ENCODE measurements at places on chromosomes 6 and 20.

GRCh38 chr6:135222623-135223022, 41.5 kb downstream of the MYB start:
- no peak for DNase-seq

GRCh38 chr20:33868042-33868441, 56.9 kb downstream of the CHMP4B start:
- no peak for DNase-seq

GRCh38 chr6:3798055-3798919, 46.8 kb upstream of the PXDC1 start:
- no peak for DNase-seq

- DNase-seq, result no peak
Measured at GRCh38 chr6:18454446-18454845, 67.3 kb downstream of the RNF144B start.

DNA sequence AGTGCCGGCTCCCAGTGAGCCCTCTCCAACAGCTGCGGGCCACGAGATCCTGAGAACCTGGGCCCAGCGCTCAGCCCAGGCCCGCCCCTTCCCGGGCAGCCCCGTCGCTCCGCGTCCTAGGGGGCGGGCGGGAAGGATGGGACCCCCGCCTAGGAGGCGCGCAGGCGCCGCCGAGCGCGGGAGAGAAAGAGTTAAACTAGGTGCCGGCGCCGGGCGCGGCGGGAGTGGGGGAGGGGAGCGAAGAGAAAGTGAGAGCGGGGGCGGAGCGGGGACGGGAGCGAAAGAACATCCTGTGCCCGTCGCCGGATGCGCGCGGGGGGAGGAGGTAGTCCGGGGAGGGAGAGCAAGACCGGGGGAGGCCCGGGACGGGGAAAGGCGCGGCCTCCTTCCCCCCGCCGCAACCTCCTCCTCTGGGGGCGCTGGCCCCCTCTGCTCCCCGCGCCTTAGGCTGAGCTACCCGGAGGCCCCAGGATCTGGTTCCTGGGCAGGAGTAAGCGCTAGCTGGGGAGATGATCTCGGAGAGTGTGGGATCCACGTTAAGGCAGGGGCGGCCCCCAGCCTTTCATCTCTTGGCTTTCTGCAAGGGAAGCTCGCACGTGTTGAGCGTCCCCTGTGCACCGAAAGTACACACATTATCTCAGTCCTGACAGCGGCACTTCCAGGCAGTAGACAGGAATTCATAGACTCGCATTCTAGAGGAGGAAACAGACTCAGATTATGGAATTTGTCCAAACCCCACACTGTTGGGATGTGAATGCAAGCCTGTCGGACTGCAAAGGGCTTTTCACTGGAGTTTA, 4.9 kb upstream of the ARMC12 start:
- DNase-seq, result peak; percentile 96

DNA sequence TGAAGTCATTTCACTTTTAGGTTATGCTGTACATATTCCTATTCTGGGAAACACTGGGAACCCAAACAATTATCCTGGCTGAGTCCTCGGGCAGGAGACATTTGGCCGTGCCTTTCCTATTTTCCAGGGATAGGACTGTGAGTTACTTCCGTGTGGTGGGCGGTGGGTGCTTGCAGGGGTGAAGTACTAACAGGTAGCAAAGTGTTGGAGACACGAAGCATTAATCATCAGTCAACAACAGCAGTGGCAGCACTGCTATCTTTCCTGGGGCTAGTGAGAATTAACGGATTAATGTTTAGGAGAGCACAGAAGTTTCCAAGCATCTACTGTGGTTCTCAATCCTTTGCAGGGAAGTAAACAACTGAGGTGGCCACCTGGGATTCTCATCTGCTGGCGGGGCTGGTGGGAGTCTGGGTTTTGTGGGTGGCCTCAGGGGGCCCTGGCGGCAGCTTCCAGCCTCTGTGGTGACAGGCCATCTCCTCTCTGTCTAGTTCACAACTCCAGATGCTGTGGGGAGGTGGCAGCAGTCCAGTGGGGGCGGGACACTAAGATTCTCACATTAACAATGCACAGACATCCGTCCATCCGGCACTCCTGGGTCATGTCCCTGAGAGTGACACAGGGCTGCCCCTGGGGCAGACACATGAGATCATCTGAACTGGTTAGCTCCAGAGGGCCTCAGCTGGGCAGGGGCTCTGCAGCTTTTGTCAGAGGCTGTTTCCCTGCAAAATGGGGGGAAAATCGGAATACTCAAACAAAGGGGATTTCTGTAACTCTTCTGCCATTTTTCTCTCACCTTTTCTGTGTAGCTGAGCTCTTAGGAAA, 90.9 kb downstream of the GJA10 start:
- DNase-seq, result peak; percentile 94

- no peak for DNase-seq
Measured at GRCh38 chr6:19849755-19850154, 12.6 kb downstream of the ID4 start.

DNA sequence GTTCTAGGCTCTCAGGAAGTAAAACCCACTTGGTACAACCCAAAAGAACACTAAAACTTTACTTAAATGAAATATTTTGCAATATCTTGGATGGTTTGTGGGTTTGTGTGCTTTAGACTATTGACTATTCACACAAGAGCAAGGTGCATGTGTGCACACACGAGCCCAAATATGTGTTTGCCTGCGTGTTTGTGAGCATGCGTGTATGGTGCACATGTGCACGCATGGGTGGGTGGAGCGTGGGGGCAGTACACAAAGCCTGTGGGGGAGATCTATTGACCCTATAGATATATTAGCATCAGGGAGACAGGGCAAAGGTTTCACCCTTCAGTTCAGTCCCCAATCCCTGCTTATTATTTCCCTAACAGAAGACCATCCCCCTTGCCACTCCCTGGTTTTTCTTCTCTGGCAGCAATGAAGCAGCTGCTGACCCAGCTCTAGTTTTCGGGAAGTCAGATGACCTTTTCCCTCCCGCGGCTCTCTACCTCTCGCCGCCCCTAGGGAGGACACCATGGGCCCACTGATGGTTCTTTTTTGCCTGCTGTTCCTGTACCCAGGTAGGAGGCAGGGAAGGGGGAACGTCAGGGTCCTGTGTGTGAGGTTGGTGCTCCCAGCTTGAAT, at the start of gene C2:
C2 (plus strand) TSS at position 476 of the 621 bp plus-strand sequence; CDS start at position 512, 36 bp downstream.
- no peak for DNase-seq

DNA sequence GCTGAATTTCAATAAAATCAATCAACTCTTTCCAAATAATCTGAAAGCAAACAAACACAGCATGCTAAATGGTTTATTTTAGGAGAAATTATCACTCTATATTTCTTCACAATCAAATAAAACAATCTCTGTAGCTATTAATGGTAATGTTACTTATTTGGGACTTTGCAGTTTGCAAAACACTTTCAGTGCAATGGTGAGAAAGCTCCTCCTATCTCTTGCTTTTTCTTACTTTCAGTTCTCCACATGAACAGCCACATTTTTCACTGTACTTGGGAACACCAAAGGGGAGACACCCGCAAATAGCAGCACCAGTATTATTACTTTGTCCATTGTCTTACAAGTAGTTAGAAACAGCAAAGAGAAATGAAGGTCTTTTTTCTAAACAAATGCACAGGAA, 92.4 kb downstream of the DST start:
- DNase-seq, result no peak

DNA sequence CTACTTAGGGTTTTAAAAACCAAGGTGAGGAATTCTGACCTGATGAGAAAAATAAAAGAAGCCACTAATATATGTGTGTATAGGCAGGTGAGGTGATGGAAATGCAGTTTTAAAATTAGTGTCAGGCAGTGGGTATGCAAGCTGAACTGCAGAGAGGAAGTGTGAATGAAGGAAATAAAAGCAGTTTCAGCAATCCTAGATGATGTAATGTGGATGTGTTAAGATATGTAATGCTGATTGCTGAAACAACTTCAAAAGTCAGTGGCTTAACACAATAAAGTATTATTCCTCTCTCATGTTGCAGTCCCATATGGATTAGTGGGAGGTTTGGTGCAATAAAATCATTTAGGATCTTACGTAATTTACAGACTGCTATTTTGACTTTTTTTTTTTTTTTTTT, 119.9 kb upstream of the ASCC3 start:
- no peak for DNase-seq

DNA sequence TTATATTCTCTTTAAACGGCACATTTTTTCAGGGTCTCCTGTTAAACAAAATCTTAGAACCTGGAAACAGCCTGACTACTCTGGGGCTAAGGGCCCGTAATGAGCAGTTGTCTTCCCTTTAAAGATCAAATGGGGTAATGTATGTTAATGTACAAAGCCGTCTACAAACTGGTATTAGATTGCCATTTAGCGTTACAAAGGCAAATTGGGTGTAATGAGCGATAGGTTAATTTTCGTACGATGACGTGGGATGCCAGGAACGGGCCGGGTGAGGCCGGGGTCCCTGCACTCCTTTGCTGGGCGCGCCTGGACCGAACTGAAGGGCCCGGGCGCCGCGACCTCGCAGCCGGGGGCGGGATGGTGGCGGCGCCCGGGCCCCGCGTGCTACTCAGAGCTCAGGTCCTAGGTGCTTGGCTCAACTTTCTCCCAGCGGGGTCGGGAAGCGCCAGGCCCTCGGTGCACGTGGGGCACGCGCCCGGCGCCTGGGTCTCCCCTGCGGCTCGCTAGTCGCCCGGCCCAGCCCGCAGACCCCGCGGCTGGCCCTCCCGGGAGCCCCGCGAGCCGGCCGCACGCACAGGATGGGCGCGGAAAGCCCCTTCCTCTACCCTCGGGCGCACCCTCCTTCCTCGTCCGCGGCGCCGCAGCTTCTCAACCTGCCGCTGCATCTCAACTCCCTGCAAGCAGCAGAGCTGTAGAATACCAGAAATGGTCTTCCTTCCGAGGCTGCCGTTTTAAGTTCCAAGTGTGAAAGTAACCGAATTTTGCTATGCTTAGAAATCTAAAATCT, 5.9 kb downstream of the NKX2-4 start:
- DNase-seq, result no peak

GRCh38 chr6:127518191-127518709, 885 bp downstream of the MTCL3 start:
- DNase-seq, result peak; percentile 32

- DNase-seq, result no peak
Measured at GRCh38 chr6:6811128-6812009, 222.8 kb downstream of the LY86 start.

GRCh38 chr6:2749969-2750600, 637 bp downstream of the MYLK4 start:
- DNase-seq, result peak; percentile 82

DNA sequence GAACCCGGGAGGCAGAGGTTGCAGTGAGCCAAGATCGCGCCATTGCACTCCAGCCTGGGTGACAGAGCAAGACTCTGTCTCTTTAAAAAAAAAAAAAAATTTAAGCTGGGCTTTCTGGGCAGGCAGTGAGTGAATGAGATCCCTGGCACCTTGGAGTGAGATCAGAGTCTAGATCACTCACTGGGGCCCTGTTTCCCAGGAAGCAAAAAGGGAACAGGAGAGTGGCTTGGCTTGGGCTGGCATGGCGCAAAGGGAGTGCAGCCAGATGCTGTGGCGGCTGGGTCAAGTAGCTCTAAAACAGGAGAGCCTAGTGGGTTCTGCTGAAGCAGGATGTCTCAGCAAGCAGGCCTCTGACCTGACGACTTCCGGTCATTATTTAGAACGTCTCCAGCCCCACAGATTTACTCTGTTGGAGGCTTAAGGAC, 10.4 kb downstream of the PLCG1 start:
- no peak for DNase-seq

DNA sequence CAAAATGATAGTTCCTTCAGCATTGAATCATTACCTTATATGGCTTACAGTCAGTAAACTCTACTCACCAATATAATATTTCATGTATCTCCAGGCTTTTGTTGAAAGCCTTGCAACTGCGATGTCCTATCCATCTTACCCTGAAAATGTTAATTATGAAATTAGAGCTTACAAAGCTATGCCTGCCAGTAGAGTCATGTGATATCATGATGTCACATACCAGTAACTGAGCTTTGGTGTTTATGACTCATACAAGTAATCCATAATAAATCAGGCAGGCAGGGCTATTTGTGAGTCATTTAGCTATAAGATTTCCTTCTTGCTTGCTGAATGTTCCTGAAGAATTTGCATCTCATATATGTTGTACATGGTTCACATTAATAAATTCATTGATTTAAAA, 44.9 kb upstream of the FAM83B start:
- no peak for DNase-seq

DNA sequence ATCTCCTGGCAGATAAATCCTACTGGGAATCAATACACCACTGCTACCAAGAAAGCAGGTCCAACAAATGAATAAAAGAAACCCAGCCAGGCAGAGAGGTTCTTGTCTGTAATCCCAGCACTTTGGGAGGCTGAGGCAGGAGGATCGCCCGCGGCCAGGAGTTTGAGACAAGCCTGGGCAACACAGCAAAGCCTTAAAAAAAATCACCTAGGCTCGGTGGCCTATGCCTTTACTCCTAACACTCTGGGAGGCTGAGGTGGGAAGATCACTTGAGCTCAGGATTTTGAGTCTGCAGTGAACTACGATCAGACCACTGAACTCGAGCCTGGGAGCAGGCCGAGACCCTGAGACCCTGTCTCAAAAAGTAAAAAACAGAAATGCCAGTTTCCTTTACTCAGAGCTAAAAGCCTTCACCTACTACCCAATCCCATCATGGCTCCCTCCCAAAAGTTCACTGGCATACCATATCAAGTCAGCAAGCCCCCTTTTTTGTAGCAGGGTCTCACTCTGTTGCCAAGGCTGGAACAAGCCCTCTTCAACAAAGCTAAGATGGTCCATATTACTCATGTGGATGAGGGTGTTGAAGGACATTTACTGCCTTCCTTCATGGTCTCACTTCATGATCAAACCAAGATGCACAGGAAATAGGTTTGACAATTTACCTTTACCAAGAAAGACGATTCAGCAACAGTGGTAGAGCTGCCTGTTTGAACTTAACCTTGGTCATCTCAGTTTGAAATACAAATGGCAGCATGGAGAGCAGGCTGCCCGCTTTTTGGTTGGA, 5.3 kb downstream of the SNX5 start:
- DNase-seq, result no peak

DNA sequence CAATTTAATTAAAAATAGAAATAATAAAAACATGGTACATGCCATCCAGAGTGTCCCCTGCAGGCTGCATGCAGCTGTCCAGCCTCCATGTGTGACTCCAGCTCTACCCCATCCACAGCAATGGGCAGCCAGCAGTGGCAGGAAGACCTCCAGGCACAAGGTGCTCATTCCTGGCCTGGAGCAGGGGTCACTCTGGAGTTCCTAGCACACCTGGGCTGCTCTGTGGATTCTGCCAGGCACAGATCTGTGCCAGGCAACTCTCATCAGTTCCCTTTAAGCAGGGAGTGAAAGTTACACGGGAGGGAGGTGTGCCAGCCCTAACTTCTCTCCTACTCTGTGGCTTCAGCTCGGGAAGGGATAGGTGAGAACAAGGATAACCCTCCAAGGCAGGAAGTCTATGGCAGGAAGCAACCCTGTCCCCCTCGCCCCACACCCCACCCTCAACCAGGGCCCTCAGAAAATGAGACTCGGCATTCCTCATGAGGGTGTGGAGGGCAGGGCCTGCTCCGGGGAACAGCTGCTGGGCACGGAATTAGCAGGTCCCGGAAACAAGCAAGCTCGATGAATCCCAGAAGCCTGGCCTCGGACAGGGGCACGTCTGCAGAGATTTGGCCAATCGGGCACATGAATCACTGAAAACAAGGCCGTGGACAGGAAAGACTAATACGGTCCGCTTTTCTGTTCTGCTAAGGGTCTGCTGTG, 10.0 kb downstream of the JPH2 start:
- no peak for DNase-seq
